ENCODE measurements at places on chromosomes 3 and 15.

DNA sequence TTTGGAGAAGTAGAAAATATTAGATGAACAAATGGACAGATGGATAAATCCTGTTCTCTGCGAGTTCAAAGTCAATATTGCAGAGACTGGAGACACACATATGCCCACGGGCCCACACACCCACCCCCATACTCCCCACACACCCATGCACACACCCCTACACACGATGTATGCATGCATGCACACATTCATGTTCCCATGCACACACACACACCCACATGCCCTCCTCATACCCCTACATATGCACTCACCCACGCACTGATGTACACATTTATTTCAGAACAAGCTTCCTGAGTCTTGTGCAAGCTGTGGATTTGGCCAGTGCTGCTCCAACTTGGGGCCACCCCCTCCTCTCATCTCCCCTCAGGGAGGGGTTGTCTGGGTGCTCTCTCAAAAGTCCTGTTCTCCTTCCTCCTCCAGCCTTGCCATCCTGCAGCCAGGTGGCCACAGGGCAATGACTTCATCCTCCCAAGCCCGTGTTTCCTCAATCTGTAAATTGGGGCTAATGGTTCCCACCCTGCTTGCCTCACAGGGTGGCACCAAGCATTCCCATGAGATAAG is 16.4 kb downstream of the MAPKAPK3 start:
- no peak for DNase-seq

DNA sequence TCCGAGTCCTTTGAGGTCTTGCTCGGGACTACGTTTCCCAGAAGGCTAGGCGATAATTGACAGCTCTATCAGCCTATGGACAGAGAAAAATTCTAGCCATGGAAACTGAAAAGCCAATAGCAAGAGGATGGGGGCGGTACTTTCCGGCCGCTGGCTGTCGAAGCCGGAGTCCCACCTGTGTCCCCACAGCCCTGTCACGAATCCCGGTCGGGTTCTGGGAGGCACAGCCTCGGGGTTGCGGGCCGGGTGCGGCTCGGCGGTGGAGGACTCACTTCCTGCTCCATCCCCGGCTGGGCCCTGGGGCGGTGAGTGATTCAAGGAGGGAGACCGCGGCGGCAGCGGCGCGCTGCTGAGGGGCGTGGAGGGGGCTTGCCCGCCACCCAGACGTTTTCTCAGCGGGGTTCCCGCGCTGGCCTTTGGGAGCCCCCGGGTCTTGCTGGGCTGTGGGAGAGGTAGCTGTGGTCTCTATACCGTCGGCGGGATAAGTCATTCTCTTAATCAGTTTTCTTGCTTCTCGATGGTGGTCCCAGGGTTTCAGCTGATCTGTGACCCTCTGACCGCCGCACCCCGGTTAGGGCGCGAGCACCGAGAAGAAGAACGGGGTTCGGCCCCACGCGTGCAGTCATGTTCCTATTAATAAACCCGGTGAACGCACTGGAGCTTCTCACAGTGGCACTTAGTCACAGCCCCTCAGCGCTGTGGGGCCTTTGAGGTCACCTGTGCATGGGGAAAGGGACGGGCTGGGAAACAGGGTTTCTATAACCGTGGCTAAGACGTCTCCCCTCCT is at the start of gene ZNF774:
Gene ZNF774 (plus strand): TSS at position 178 of the 787 bp plus-strand sequence. CDS start 2,377 bp downstream, outside the sequence.
- DNase-seq = peak; percentile 93

DNA sequence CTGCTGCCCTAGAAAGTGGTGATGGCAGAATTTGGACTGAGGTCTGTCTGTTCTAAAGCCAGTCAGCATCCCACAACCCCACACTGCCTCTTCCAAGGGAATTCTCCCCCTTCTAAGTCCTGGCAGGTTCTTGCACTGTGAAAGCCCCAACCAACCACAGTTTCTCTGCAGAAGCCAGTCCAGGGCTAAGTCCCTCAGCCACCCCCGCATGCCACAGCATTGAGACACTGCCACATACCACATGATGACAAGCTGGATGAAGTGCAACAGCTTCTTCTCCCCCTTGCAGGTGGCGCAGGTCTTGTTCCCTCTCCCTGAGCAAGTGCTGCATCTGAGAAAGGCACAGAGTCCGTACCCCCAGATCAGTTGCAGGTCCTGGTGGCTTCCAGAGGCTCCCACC is 18.6 kb downstream of the SSUH2 start:
- DNase-seq = peak; percentile 6

DNA sequence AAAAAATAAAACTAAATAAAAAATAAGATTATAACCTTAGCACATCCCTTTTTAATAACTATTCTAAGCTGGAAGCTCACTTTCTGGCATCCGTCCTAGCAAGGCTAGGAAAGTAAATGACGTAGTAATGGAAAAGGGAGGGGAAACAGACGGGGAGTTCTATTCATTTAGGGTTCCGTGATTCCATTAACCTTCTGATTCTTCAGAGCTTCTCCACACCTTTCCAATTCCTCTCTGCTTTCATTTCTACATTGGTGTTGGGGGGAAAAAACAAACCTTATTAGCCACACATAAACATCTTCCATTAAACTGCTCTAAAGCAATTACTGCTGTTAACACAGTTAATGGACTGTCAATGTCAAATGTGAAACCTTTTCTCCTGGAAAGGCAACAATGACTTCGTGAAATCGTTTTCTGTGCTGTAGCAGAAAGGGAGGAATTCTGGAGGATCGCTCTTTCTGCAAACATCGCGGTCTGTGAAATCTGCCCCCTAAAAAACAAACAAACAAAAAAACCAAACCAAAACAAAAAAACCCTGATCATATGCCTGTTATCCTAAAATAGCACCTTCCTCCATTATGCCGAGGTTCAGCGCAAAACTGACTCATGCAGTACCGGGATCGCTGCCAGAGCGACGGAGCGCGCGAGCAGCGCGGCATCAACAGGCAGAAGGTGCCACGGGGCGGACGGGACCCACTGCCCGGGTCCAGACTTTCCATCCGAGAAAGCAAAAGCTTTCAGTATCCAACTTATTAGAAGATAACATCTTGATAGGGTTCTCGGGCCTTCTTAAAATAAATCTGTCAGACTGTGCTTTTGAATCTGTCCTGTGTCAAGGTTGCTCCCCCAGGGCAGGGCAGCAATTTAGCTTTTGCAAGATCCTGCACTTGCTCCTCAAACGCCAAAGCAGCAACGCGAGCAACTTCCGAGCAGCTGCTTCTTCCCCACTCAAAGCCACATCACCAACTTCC is 156.2 kb downstream of the FGF12 start:
- no peak for DNase-seq

- DNase-seq = no peak
These were observed 37.2 kb downstream of the DET1 start for GRCh38 chr15:88509321-88509720.

GRCh38 chr3:19931767-19932188 is 2.2 kb downstream of the EFHB start:
- DNase-seq = no peak

DNA sequence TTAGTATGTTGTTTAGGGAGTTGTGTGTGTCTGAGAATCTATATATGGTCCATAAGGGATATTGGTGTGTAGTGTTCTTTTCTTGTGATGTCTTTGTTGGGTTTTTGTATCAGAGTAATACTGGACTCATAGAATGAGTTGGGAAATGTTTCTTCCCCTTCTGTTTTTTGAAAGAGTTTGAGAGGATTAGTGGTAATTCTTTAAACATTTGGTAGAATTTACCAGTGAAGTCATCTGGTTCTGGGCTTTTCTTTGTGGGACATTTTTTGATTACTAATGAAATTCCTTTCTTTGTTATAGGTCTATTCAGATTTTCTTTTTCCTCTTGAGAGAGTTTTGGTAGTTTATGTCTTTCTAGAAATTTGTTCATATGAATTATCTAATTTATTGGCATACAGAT is 16.9 kb downstream of the ACKR2 start:
- DNase-seq = no peak

DNA sequence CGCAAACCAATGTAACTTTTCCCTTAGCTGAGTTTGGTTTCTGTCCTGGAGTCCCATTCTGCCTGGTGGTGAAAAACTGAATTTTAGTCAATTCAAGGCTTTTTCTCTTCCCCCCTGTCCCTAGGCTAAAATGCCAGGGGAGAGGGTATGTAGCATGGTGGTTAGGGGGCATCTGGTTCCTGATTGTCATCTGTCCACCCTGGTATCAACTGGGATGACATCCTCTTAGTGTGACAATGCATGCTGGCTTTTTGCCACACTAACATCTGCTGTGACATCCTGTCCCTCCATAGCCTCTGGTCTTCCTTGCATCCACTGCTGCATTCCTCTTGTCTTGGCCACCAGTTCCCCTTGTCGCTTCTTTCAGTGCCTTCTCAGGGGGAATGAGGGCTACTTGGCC is 73.7 kb downstream of the ABHD5 start:
- DNase-seq = no peak

DNA sequence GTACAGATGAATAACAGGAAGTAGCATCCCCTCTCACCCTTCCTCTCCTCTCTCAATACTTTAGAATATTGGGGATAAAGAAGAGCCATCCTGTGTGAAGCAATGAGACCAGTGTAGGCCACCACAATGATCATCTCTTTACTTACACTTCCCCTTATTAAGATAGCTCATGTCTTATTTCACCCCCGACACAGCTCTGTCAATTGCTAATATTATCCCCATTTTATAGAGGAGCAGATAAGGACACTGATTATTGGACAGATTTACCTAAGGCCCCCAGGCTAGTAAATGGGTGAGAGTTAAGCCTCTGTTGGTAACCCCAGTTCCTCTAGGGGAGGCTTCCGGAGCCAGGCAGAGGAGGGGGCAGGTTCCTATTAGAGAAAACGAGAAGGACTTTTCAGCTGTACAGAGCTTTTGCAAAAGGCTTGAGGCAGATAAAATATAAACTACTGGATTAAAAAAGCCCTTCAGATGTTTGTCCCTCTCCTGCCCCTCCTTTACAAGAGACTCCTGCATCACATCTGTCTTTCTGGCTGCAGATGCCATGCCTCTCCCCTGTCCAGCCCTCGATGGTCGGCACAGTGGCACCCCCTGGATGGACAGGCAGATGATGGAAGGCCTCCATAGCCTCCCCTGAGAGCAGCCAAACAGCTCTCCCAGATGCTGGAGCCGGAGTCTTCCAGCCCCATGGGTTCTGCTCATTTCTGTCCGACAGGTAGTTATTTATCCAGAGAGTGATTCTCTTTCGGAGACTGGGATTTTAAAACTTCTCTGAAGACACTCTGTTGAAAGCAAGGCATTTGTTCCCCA is 49.4 kb upstream of the LCTL start:
- no peak for DNase-seq

GRCh38 chr3:52372822-52373504 is 56.8 kb downstream of the DNAH1 start:
- no peak for DNase-seq

DNA sequence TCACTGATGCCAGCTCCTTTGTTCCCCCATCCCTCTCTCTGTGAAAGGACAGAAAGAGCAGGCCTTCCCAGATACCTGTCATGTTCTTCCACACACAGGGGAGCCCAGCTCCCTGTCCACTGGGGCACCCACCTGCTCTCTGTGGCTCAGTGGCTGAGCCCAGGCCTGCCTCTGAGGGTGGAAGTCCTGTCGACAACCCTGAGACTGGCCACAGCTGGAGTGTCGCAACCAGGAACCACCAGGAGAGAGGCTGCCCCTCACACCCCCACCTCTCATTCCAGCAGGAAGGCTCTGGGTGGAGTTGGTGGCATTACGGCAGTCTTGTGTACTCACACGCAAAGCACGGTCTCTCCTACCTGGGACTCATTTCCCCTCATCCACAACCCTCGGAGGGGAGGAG is 66.3 kb downstream of the MEGF11 start:
- no peak for DNase-seq

GRCh38 chr15:51363383-51363782 is 21.9 kb downstream of the GLDN start:
- DNase-seq = no peak

DNA sequence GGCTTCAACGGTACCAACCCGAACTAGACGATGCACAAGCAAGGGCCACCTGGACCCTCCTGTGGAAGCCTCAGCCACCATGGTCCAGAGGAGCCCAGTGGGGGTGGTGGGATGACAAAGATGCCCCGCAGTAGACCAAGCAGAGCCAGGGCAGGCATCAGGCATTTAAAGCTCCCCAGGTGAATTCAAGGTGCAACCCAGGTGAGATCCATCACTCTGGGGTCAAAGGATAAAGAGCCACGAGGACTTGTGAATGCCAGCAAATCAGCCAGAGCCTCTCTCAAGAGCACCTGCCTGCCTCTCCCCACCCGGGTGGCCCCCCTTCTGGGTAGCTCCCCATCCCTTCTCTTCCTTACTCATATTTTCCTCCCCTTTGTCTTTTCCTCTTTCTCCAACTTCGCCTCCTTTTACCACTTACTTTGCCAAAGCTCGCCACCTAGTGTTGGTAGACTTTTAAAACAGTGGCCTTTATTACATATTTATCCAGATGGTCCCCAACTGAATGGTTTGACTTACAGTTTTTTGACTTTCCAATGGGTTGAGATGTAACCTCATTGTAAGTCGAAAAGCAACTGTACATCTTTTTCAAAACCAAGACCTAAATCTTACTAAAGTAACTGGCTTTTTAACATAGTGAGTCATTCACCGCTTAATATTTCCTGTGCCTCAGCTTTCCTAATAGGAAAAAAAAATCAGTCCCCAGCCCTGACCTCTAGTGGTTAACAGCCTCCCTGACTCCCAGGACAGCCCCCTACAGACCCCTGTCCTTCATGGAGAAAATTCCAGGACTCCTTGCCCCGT is 18.8 kb downstream of the PLA2G4F start:
- peak; percentile 57 for DNase-seq

GRCh38 chr15:99146661-99147060 is 41.8 kb downstream of the SYNM start:
- DNase-seq = no peak

- DNase-seq = no peak
These were observed 90.2 kb downstream of the RFTN1 start for GRCh38 chr3:16423298-16423697.

DNA sequence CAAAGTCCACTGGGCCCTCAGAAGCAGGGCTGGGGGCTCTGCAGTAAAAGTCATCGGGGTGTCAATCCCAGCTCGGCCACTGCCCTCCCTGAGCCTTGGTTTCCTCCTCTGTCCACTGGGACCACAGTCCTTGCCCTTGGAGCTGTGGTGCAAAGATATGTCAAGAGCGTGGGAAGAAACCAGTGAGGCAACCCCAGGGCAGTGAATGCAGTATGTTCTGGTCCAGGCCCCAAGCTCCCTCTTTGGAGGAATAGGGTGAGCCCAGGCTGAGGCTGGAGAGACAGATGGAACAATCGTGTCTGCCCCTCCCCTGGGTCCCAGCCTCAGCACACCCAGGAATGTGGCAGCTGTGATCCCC is 779 bp downstream of the GRIP2 start:
- no peak for DNase-seq

- DNase-seq = no peak
These were observed 17.7 kb downstream of the PRR23E start for GRCh38 chr3:127210654-127210943.

Data from HCT116 (cell line).